Stimulated activated CD4-positive, alpha-beta T cell treated with anti-CD3 and anti-CD28 coated beads, Interleukin-12 subunit alpha, Interleukin-12 subunit beta, amount 100 ng/mL, for 4 hours (primary cell): ENCODE measurements at places on chromosomes 1 and 21.

DNA sequence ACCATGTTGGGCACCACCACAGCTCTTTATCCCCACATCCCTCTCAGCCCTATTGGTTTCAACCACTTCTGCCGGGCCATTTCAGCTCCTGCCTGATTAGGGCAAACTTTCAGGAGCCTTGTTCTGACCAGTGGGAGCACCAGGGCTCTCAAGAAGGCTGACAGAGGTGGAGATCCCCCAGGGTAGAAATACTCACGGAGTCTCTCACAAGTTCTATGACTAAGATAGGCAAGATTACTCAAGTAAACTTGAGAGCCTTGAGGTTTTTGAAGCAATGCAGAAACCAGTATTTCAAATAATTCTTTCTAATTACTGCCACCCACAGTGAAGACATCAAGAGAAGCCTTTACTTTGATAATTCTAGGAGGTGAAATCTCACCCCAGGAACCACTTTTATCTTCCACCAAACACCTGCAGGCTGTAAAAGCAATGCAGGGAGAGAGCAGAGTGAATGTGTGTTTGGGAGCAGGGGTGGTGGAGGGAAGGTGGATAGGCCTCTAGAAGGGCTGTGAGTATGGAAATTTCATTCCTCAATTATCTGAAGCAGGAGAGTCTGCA is 6.6 kb upstream of the PTCH2 start:
- DNase-seq = no peak

GRCh38 chr21:20627594-20627993 is 370.6 kb upstream of the NCAM2 start:
- DNase-seq = no peak

DNA sequence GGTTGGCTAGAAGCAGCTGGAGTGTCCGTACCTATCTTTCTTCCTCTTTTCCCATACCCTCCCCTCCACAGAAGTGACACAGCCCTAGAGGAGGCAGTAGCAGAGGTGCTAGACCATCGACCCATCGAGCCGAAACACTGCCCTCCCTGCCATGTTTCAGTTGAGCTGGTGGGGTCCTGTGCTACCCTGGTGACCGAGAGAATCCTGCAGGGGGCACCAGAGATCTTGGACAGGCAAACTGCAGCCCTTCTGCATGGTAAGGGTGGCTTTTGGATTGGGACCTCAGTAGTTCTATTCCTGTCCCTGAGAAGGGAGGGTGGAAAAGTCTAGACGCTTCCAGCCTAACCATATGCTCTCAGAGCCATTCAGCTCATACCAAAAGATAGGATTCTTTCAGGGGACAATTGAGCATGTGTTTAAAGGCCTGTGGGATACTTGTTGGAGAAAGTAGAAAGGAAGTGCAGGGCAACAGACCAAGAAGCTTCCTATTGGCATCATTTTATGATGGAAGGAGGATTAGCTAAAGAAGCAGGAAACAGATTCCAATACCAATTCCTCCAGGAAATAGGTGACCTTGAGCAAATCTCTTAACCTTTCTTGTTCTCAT is 11.7 kb upstream of the BNIPL start:
- DNase-seq = peak; percentile 76

DNA sequence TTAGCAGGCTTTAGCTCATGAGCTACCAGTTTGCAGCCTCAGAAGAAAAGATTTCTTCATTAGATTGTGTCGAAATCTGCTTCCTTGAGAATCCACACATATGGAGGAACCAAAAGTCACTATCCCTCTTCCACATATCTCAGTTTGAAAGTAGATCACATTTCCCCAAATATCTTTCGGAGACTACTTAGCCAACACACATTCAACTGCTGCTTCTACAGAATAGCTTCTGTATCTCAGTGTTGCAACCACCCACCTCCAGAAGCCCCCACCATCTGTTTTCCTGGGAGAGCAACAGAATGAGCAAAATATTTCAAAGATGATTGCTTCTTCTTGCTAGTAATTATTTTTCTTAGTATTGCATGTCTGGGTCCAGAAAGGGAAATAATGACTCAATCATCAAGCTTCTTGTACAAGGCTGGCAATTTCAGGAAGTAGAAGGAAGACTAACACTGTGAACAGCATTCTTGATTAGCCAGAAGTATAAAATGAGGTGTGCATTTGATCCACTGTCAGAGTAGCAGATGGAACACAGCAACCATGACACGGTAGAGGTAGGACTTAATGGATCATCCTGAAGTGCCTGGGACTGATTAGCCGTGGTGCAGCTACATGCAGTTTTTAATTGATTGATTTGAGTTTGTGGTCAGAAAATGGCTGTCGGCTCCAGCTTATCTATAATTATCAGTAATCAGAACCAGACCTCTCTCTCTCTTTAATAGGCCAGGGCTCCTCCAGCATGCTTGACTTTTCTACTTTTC is 24.9 kb downstream of the ZC3H11B start:
- DNase-seq = no peak

GRCh38 chr1:61812916-61813315 is 70.6 kb downstream of the PATJ start:
- DNase-seq = no peak

- no peak for DNase-seq
Observed at GRCh38 chr1:210633636-210634035, 304.9 kb downstream of the HHAT start.

- no peak for DNase-seq
Observed at GRCh38 chr1:62746086-62746808, 37.7 kb upstream of the ATG4C start.

DNA sequence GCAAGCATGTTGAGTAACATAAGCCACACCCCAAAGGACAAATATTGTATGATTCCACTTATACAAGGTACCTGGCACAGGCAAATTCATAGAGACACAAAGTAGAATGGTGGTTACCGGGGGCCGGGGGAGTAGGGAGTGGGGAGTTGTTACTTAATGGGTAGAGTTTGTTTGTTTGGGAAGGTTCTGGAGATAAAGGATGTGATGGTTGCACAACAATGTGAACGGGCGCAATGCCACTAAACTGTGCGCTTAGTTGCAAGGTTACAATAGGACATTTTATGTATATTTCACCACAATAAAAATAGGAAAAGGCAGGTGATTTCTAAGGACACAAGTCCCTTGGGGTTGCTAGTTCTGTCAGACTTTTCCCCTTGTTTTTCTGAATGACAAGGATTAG is 516.6 kb downstream of the KIF26B start:
- no peak for DNase-seq

DNA sequence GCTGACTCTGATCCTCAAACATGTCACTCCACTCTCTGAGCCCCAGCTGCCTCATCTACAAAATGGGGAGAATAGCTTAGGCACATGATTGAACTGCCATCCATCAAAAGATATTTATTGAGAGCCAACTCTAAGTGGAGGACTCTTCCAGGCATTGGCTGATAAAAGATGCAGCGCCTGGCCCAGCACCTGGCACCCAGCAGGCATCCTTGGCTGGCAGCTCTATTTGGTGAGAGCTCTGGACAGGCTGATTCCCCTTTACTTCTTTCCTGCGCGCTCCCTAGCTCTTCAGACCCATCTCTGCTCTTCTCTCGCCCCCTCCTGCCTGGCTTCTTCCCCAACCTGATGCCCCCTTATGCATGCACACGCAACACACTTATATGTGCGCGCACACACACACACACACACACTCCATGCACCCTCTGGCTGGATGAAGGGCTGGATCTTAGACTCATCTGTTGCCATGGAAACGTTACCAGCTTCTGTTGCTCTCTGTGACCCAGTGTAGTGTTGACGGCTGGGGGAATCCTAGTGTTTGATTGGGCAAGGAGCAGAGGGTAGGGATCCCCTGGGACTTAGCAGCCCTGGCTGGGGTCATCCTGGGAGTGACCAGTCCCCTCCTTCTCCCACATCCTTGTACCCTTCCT is 49.3 kb downstream of the VWA5B1 start:
- DNase-seq = no peak

DNA sequence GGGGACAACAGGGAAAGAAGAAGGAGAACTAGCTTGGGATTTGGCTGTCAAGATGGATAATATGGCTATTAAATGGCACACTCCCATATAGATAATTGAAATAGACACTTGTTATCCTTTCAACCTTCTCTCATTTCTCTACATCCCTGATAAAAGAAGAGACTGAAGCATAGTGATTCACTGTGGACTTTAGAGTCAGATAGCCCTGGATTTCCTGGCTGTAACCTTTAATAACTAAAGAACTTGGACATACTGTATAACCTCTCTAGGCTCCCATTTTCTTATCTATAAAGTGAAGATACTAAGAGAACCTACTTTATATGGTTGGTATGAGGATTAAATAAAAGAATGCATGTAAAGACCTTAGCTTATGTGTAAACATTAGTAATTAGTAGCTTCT is 152.6 kb downstream of the SDCCAG8 start:
- no peak for DNase-seq

- no peak for DNase-seq
Observed at GRCh38 chr1:239545466-239545865, 159.1 kb downstream of the CHRM3 start.

GRCh38 chr1:47779613-47780012 is 217.6 kb downstream of the TRABD2B start:
- no peak for DNase-seq

DNA sequence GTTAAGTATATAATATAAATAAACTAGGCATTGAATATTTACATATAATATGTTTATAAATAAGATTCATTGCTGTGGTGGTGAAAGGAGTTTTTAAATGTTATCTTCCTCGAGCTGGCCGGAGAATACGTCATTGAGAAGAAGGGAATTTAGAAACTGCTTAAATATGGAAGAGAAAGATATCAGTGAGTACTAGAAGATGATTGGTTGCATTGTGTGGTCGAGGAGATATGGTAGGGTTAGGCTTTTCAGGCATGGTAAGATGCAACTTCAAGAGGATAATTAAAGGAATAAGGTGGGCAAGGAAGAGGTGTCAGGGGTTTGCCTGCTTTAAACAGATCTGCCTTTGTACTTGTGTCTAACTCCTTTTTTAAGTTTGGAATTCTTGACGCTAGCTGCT is 73.5 kb downstream of the RPS6KC1 start:
- DNase-seq = no peak

GRCh38 chr1:23393706-23394105 is 24.1 kb upstream of the ZNF436 start:
- no peak for DNase-seq

- no peak for DNase-seq
Observed at GRCh38 chr1:161367684-161368400, at the start of gene CFAP126. TSS of gene CFAP126 (minus strand) at chr1:161367876. CDS start at chr1:161367868, 8 bp downstream.

DNA sequence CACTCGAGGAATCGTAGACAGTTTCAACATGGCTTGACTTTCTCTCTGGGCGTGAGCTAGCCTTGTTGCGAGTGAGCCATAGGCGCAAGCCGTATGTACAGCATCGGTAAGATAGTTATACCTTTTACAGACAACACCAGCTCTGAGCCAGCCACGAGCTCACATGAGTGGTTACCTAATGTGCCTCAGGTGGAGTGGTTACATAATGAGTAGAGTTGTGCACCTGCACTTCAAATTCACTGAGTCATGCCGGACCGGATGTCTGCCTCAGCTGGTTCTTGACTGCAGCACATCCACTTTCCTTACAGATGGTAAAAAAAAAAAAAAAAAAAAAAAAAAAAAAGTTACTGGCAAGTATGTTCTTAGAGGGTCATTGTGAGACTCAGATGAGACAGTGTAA is 360.4 kb upstream of the NR5A2 start:
- DNase-seq = no peak
